ENCODE measurements at places on chromosomes 7 and 10.

- peaks cover 7% of the 10 kb centered on the region for H3K36me3 ChIP-seq
- H3K4me1 ChIP-seq = peaks cover 29% of the 10 kb centered on the region
- H3K4me3 ChIP-seq = no peak overlapping the region
- H3K27ac ChIP-seq = peak overlapping the region; percentile 74
- peak; percentile 67 for DNase-seq
- H3K27me3 ChIP-seq = no peaks in the 10 kb centered on the region
Measured at GRCh38 chr10:91511549-91512330, 101.6 kb downstream of the HECTD2 start.

DNA sequence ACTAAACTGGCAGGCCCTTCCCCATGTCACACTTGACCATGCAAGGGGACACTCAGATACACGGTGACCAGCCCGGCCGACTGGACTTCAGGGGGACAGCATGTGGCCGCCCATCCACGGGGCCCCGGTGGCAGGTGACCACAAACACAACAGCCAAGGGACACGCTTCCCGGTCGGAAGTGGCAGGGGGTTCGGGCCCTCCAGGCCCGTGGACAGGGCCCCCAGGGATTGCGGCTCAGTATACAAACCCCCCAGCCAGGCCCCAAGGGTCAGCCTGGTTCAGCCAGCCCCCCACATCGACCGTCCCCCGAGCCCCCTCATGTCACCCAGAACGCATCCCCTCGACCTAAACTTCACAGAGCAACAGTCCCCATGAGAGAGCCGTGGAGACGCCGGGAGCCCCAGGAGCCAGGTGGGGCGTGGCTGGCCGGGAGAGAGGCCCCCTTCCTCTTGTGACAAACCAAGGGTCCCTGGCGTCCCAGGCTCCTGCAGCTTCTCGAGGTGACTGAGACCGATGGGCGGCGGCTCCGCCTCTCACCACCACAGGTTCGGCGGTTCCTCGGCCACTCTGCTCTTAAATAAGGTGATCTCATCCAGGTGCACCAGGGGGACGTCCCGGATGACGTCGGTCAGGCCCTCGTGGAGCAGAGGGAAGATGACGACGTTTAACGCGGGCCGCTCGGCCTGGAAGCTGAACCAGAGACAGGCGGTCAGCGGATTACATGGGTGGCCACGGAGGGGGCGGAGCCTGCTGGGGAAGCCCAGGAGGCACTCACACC, 57.8 kb upstream of the TNRC18 start:
- H3K36me3 ChIP-seq = peaks cover 23% of the 10 kb centered on the region
- H3K27ac ChIP-seq = no peak overlapping the region
- H3K4me3 ChIP-seq = no peak overlapping the region
- H3K27me3 ChIP-seq = no peaks in the 10 kb centered on the region
- DNase-seq = no peak

DNA sequence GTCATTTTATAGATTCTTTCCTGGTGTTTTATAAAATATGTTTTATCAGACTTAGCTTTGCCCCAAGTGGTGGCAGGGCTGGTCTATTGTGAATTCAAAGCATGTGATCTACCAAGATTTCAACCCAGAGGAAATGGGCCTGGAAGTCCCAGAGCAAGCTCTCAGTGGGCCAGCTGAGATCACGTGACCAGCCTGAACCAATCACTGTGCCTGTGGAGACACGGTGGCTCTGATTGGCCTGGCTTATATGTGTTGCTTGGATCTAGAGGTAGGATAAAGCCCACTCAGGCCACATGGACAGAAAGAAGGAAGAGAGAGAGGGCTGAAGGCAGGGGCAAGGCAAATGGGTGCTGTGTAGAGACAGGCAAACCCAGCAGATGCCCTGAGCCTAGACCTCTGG, 65.5 kb upstream of the GATA3 start:
- DNase-seq = no peak
- H3K27ac ChIP-seq = no peak overlapping the region
- H3K27me3 ChIP-seq = no peaks in the 10 kb centered on the region
- peaks cover 7% of the 10 kb centered on the region for H3K4me1 ChIP-seq

DNA sequence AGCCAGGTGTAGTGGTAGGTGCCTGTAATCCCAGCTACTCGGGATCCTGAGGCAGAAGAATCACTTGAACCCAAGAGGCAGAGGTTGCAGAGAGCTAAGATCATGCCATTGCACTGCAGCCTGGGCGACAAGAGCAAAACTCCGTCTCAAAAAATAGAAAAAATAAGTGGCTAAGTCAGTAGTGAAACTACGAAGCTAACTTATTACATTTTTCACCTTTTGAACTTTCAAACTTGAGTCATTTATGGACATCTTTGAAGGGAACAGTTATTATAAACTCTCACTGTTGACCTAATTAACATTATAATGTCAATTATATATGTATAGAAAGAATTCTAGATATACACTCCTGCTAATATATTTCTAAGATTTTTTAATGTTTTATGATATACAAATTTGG, 541.5 kb upstream of the C7orf33 start:
- H3K27me3 ChIP-seq = no peaks in the 10 kb centered on the region
- no peak overlapping the region for H3K4me3 ChIP-seq
- no peak for DNase-seq
- no peak overlapping the region for H3K27ac ChIP-seq
- no peaks in the 10 kb centered on the region for H3K4me1 ChIP-seq
- H3K36me3 ChIP-seq = no peaks in the 10 kb centered on the region

- H3K4me1 ChIP-seq = no peaks in the 10 kb centered on the region
- H3K27ac ChIP-seq = no peak overlapping the region
- no peaks in the 10 kb centered on the region for H3K36me3 ChIP-seq
- no peaks in the 10 kb centered on the region for H3K27me3 ChIP-seq
- H3K4me3 ChIP-seq = no peak overlapping the region
Measured at GRCh38 chr10:76318211-76318610, 886.8 kb downstream of the LRMDA start.

GRCh38 chr7:196283-196682, 3.9 kb downstream of the FAM20C start:
- H3K36me3 ChIP-seq = no peaks in the 10 kb centered on the region
- peaks cover 39% of the 10 kb centered on the region for H3K27me3 ChIP-seq
- no peak overlapping the region for H3K4me3 ChIP-seq
- peaks cover 5% of the 10 kb centered on the region for H3K4me1 ChIP-seq
- no peak overlapping the region for H3K27ac ChIP-seq
- no peak for DNase-seq

- peaks cover 5% of the 10 kb centered on the region for H3K27me3 ChIP-seq
- no peak overlapping the region for H3K27ac ChIP-seq
- H3K4me1 ChIP-seq = no peaks in the 10 kb centered on the region
- no peak overlapping the region for H3K4me3 ChIP-seq
- no peak for DNase-seq
Measured at GRCh38 chr7:26479581-26479980, 187.9 kb downstream of the SNX10 start.

DNA sequence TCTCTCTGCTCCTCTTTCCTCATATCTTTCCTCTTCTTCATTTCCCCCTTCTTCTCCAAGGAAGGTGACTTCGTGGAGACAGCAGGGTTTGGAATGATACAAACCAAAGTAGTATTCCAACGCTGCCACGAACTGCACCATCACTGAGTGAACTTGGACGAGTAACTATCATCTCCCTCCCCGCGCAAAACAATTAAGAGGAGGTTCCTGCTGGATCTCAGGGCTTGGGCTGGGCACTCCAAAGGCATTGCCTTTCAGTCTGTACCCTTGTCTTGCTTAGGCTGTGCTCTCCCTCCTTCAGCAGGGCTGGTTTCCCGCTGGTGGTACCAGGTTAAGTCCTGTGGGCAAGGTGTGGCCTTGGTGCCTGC, 790 bp upstream of the PITX3 start:
- no peak for DNase-seq
- H3K4me3 ChIP-seq = peak overlapping the region; percentile 42
- no peak overlapping the region for H3K27ac ChIP-seq
- peaks cover 5% of the 10 kb centered on the region for H3K36me3 ChIP-seq
- H3K4me1 ChIP-seq = peaks cover 27% of the 10 kb centered on the region
- H3K27me3 ChIP-seq = no peaks in the 10 kb centered on the region

DNA sequence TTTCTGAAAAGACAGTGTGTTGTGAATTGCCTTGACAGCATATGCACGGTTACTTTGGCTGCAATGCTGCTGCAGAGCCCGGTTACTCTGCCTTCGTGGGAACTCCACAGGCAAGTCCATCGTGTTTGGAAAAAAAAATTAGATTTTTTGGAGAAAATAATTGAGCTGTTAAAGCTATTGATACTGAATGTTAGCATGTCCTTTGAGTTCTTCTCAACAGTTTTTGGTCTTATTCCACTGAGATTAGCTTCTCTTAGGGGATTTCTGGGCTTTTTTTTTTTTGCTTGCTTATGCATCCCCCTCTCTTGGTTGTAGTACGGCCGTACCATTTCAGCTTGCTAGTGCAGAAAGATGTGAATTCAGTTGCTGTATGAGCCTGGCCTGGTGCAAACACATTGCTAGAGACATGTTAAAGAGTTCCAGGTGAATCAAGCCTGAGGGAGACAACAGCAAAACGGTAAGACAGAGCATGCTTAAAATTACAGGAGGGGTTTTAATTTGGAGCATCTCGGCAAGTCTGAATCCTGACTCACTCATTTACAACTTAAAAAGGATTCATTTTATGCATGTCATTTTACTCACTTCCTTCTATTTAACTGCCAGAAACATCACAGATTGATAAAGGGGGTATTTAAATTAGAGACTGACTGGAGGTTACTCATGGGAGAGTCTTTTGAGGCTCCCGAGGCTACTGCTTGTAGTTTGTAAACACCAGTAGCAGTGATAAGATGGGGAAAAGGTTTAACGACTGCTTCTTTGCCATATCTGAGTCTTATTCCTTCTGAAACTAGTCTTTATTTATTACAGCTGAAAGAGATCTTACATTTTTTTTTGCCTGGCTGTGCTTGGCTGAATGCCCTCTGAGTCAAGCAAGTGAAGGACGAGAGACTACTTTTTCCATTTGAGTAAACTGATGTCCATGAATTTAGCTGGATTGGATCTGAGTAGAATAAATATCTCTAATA, 113.7 kb downstream of the CDK14 start:
- no peak for DNase-seq
- H3K36me3 ChIP-seq = no peaks in the 10 kb centered on the region
- H3K27me3 ChIP-seq = no peaks in the 10 kb centered on the region
- H3K27ac ChIP-seq = no peak overlapping the region
- H3K4me1 ChIP-seq = peaks cover 12% of the 10 kb centered on the region
- H3K4me3 ChIP-seq = no peak overlapping the region

DNA sequence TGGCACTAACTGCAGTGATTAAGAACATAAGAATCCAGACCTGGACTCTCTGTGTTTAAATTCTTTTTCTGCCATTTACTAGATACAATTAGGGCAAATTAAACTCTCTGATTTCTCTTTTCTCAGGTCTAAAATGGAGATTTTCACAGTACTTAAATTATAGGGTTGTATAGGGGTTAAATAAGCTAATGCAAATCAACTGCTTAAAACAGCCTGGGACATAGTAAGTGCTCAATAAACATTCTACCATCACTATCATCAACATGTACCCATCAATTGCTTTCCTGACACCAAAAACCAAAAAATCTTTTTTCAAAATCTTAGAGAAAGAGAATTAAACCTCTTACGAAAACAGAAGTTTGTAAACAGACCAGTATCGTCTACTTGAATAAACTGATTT, 4.5 kb downstream of the ZNF800 start:
- no peaks in the 10 kb centered on the region for H3K27me3 ChIP-seq
- DNase-seq = no peak
- H3K4me3 ChIP-seq = no peak overlapping the region
- no peak overlapping the region for H3K27ac ChIP-seq
- peaks cover 70% of the 10 kb centered on the region for H3K36me3 ChIP-seq
- H3K4me1 ChIP-seq = peaks cover 6% of the 10 kb centered on the region

DNA sequence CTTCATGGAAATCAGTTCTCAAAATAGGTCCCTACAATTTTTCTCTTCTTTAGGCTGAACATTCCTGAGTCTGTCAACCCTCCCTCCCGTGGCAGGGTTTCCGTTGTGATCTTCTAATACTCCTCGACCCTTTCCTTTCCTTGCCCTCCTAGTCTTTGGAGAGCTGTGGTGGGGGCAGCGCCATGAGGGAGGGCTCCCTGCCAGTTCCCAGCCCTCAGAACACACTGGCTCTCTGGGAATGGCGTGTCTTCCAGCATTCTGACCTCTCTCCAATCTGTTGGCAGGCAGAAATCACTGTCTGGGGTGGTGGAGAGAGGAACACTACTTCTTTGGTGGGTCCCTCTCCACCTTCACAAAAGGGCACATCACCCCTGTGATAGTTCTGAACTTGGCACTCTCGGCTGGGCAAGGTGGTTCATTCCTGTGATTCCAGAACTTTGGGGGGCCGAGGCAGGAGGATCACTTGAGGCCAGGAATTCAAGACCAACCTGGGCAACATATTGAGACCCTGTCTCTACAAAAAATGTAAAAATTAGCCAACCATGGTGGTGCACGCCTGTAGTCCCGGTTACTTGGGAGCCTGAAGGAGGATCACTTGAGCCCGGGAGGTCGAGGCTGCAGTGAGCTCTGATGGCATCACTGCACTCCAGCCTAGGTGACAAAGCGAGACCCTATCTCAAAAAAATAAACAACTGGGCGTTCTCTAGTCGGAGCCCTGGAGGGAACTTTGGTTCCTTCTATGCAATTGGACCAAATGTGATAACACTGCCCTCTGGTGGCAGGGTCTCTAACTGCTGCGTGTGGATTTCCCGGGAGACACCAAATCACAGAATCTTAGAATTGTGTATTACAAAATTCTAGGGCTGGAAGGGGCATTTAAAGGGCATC, 13.1 kb upstream of the ARPC1A start:
- H3K27me3 ChIP-seq = no peaks in the 10 kb centered on the region
- H3K36me3 ChIP-seq = no peaks in the 10 kb centered on the region
- no peak overlapping the region for H3K4me3 ChIP-seq
- H3K27ac ChIP-seq = no peak overlapping the region
- H3K4me1 ChIP-seq = peaks cover 4% of the 10 kb centered on the region
- peak; percentile 57 for DNase-seq

DNA sequence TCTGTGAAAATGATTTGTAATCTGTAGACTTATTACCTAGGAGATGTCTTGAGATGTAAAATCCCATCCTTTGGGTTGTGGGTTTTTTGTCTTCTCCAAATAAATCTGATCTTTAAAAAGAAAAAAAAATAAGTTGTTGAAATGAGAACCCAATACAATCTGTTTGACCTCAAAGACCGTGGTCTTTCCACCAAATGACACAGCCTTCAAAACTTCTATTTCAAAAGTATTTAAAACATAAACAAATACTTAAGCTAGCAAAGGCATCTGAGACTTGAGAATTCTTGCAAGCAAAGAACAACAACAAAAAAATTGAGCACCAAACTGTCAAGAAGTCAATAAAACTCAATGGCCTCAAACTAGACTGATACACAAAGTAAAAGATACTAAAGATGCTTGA, 67.9 kb upstream of the HECW1 start:
- no peak for DNase-seq
- no peak overlapping the region for H3K4me3 ChIP-seq
- H3K4me1 ChIP-seq = peaks cover 22% of the 10 kb centered on the region
- no peaks in the 10 kb centered on the region for H3K36me3 ChIP-seq
- no peak overlapping the region for H3K27ac ChIP-seq
- no peaks in the 10 kb centered on the region for H3K27me3 ChIP-seq

DNA sequence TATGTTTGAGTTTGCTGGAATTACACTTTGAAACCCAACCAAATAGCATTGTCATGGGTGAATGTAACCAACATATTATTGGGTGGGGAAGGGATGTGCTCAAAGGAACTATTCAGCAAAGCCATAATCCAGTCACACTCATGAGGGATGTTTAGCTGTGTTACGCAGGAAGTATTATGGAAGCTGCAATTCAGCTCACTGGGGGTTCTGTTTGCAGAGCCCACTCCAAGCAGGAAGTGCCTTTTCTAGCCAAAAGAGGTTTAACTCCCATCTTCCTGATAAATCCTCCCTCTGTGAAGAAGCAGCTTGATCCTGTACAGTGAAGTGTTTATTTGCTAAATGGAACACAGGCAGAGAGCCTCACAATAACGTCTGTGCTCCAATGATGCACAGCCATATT, 172.5 kb downstream of the GLI3 start:
- no peak overlapping the region for H3K27ac ChIP-seq
- no peaks in the 10 kb centered on the region for H3K27me3 ChIP-seq
- H3K4me3 ChIP-seq = no peak overlapping the region
- H3K4me1 ChIP-seq = peaks cover 18% of the 10 kb centered on the region
- DNase-seq = no peak

Measured in SJSA1 (cell line).